Left ventricle myocardium inferior (tissue), 1 donor: ENCODE measurements at places on chromosomes 3 and 15. TPM values are rescaled to one million over a fixed set of nuclear protein-coding genes. Genes with fewer than 3 reads are reported as not detected.

- DNase-seq: no peak
These were observed 744 bp downstream of the ZNF619 start for GRCh38 chr3:40477666-40478065.

DNA sequence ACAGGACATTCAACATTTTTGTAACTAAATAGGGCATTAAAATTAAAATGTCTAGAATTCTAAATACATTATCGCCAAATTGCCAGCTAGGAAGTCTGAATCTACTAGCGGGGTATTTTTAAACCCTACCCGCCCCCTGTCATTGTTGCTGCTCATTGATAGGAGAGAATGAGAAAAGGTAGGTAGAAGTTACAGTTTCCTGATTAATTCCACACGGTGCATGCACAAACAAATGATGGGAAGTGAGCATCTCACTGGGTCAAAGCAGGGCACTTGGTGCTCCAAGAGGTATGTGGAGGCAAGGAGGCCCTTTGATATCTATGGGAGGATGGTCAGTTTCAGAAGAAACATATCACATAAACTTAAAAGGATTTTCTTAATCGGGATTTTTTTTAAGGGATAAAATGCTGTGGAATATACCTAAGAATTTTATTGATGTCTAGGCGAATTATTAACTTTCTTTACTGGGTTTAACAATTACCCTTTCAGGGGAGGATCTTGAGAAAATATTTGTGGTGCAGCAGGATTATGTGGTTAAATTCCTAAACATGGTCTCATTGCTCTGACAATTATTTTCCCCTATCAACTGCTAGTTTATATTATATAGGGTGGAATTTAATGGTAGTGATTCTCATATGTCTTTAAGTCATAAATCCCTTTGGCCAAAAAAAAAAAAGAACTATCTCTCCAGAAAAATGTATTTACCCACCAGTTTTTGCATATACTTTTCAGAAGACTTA lies 236.0 kb upstream of the GOLGA6L4 start:
- no peak for DNase-seq

- no peak for DNase-seq
These were observed 36.4 kb upstream of the EIF3J start for GRCh38 chr15:44500555-44500954.

TRPC1 gene
- total RNA-seq: 13.9 TPM

IL17RC gene
- total RNA-seq: 35.0 TPM

- DNase-seq: no peak
These were observed 171.7 kb downstream of the FNDC3B start for GRCh38 chr3:172211123-172211522.

SAXO2 gene
- total RNA-seq: 2.6 TPM
